Natural killer cell (primary cell): ENCODE measurements at places on chromosomes 6 and 20.

- no peak for DNase-seq
Observed at GRCh38 chr6:11812951-11813350, 34.3 kb upstream of the ADTRP start.

DNA sequence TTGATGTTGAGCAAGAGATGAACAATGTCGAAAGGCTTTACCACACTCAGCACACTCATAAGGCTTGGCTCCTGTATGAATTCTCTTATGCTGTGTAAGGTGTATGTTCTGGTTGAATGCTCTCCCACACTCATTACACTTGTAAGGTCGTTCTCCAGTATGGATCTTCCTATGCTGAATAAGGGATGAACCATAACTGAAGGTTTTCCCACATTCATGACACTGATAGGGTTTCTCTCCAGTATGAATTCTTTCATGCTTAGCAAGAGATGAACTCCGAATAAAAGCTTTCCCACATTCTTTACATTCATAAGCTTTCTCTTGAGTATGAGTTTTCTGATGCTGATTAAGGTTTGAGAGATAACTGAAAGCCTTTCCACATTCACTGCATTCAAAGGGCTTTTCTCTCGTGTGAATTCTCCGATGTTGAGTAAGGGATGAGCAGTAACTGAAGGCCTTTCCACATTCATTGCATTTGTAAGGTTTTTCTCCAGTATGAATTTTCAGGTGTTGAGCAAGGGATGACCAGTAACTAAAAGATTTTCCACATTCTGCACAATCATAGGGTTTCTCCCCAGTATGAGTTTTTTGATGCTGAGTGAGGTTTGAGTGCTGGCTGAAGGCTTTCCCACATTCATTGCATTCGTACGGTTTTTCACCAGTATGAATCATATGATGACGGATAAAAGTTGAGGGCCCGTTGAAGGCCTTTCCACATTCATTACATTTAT is 21.1 kb downstream of the ZNF184 start:
- DNase-seq: no peak

- DNase-seq: no peak
Observed at GRCh38 chr6:157534977-157535339, 154.0 kb downstream of the ZDHHC14 start.

DNA sequence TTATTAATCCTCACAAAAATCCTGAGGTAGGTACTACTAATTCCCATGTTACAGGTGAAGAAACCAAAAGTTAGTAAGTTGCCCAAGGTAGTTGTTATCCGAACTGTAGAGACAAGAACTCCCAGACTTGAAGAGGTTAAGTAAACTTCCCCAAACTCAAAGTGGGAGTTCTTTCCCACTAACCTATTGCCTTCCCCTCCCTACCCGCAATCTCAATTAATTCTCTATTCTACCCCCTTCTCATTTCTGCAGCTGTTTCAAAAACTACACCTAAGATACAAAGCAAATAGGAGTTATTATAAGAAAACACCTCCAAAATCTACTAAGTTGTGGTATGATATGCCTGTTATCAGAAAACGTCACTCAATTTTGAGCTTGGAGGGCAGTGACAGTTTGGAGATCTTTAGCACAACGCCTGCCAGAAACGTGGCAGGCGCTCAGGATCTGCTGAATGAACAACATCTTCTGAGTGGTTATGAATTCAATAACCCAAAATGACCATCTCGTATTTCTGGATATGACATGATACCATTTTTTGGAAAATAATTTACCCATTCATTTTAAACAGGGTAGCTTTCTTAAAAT is 7.1 kb downstream of the CSNK2A1 start:
- no peak for DNase-seq

GRCh38 chr20:31670371-31671228 is 32.9 kb downstream of the COX4I2 start:
- no peak for DNase-seq

DNA sequence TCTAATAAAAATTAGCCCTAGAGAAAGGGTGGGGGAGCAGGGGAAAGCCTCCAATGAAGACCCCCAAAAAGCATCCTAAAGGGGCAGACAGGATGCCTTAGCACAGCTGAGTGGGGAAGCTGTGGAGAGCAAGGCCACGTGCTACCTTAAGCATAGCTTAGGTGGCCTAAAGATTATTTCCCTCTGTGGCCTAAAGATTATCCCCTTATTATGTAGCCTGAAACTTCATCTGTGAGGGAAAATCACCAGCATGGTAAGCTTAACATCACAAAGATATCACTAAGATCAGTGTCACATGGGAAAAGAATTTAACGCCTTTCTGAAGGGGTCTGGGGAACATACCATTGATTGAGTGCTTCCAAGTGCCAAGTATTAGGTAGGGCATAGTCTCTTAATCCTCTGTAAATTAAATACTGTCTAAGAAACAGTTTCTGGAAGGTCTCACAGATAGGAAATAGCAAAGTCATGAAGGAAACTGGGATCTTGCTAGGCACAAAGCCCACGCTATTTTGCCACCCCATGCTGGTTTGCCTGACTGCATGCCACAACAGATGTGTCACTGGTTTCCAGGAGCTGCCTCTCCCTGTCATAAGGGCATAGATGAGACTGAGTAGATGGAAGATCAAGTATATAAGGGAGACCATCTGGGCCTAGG is 170.0 kb downstream of the HACE1 start:
- DNase-seq: no peak

DNA sequence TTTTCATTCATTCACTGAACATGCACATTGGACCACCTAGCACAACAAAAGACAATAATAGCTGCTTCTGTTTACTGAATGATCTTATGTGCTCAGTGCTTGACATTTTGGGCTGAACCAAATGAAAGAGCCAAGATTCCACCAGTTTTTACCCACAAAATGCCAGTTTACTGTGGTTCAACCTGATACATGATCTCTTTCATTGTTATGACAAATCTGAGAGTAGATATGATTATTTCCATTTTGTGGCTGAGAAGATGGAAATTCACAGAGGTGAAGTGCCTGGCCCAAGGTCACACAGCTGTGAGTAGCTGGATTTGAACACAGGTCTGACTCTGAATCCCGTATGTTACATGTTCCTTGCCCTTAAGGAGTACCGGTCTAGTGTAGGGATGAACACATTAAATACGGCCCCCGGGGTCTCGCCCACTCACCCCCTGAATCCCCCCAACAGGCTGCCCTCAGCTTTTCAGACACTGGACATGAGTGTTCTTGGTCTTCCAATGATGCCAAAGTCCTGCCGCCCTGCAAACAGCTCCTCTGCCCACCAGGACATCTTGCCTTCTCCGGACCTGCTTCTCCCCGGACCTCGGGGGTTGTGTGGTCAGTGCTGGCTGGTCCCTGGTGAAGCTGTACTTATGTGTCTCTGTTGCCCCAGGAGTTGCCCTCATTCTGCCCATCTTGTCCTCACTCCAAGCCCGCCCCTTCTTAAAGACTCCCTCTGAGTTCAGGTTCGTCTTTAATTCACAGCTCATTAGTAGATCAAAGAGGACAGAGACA is 58.6 kb upstream of the SLC32A1 start:
- DNase-seq: no peak

DNA sequence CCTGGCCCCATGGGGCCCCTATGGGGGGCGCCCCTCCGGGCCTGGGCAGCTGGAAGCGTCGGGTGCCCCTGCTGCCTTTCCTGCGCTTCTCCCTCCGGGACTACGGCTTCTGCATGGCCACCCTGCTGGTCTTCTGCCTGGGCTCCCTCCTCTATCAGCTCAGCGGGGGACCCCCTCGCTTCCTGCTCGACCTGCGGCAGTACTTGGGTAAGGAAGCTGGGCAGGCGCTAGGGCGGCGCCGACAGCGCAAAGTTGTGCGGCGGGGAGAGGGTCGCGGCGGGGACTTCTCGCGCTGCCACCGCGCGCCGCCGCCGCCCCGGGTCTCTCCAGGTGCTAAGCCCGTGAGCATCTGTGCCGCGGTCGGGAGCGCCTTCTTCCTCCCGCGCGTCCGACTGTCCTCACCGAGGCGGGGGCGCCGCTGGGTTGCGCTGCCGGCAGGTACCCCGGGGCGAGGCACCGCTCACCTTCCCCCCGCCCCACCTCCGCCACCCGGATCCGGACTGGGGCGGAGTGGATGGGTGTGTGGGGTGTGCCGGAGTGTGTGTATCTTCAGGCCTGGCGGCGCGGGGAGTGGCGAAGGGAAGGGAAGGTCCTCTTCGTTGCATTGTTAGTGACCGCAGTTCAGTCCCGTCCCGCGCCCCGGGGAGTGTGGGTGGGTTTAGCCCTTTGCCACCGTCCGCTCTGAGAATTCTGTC is 788 bp downstream of the UST start:
- peak; percentile 49 for DNase-seq
